PC-9 (cell line): ENCODE measurements at places on chromosomes 2 and 18.

DNA sequence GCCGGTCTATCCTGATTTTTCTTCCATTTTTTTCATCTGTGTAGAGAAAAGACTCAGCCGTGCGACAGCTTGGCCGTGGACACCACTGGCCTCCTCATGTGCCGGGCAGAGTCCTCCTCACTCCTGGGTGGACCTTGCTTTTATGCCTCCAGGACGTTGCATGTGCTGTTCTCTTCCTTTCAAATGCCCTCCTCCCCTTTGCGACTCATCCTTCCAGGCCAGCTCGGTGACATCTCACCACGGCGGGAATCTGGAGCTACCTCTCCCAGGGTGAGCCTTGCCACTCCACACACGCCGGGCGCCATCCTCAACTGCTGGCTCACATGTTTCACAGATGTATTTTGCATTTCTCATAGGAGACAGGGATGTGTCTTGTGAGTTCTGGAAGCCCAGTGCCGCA is 198.5 kb upstream of the HDAC4 start:
- DNase-seq, result no peak

DNA sequence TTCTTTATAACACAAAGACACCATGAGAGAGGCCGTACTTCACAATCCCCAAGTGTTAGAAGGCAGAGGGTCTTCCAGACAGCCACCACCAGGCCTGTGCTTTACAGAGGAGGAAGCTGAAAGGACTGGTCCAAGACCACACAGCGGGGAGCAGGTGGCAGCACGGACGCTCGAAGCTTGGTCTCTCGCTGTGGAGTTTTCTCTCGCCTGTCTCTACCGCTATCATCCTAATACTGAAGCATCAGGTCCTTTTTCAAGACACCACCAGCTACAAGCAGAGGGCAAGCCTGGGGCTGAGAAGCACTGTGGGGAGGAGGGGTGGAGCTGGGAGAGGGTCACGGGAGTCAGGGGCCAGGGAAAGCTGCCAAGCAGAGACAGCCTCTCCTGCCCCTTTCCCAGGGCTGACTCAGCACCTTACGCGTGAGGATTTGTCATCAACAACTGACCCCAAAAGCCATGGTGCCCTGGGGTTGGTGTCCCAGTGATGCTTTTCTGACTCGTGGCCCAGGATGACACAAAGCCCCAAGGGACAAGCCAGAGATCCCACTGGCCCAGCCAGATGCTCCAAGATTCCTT is 31.9 kb upstream of the FOSL2 start:
- peak; percentile 23 for DNase-seq

- no peak for DNase-seq
These were observed 113.6 kb upstream of the TTC39C start for GRCh38 chr18:23900994-23901393.

DNA sequence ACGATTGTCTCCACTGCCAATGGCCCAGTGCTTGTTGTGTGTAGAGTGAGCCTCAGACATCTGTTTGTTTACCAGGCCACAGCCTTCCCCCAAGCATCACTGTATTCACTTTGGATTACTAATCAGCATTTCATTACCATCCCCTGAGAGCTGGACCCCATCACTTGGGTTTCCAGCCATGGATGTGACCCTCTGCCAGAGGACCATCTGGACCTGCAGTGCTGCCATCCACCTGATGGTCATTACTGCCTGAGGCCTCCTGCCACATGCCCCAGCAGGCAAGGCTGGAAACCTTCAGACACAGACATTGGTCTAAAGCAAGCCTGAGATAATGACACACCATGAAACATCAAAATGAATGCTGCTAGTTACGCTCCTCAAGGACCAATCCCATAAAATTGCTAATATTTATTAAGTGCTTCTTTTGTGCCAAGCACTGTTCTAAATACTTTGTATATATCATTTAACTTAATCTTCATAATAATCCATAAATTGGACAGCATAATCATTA is 2096.3 kb upstream of the CELF4 start:
- DNase-seq, result no peak

DNA sequence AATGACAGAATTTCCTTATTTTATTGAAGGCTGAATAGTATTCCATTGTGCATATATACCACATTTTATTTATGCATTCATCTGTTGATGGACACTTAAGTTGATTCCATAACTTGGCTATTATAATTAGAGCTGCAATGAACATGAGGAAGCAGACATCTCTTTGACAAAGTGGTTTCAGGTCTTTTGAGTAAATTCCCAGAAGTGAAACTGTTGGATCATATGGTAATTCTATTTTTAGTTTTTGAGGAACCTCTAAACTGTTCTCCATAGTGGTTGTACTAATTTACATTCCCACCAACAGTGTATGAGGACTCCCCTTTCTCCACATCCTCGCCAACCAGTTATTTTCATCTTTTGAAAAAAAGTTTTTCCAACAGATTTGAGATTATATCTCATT is 77.5 kb downstream of the TMEM200C start:
- DNase-seq, result no peak
